ENCODE measurements at places on chromosomes 7 and 10.

DNA sequence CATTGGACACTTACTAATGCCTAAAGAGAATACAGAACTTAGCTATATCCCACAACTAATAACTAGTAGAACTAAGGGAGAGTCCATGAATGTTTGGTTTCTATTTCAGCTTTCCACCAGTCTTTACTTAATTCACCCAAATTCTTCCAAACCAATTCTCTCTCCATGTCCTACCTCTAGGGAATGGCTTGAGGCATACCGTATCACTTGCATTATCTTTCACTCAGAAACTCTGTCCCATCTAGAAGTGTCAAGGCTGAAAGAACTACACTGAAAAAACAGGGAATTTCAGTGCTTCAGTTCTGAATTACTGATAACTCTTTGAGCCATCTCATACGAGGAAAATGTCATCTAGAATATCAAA lies 758 bp downstream of the TMEM168 start:
- DNase-seq: no peak

GRCh38 chr10:26216585-26217395 lies at the start of gene GAD2:
GAD2 (plus strand) TSS chr10:26216774; CDS start chr10:26216810, 36 bp downstream.
- DNase-seq: no peak

DNA sequence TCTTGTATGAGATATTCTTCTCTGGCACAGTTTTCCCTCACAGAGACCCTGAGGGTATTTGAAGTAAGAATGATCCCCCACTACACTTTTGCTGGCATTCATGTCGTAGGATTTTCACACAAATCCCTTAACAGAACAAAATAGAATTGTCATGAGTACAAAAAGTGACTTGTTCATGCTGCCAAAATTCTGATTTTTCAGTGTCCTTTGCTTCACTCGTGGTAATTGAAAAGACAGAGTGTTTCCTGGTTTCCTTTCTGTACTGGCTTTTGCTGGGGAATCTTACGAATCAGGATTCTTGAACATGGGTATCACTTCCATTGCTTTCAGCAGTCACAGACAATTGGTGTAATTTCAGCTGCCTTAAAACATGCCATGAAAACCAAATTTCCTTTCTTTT lies 756.3 kb downstream of the REEP3 start:
- DNase-seq: no peak

DNA sequence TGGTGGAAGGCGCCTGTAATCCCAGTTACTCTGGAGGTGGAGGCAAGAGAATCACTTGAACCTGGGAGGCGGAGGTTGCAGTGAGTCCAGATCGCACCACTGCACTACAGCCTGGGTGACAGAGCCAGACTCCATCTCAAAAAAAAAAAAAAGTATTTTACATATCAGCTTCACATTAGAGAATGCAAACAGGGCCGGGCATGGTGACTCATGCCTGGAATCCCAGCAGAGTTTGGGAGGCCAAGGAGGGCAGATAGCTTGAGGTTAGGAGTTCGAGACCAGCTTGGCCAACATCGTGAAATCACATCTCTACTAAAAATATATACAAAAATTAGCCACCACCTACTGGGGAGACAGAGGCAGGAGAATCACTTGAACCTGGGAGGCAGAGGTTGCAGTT lies 31.6 kb downstream of the USP54 start:
- DNase-seq: no peak

GRCh38 chr7:17521437-17521836 lies 223.0 kb downstream of the AHR start:
- no peak for DNase-seq

GRCh38 chr7:46259947-46260346 lies 338.9 kb upstream of the IGFBP3 start:
- no peak for DNase-seq

GRCh38 chr10:77210645-77211044 lies 427.0 kb downstream of the KCNMA1 start:
- no peak for DNase-seq

DNA sequence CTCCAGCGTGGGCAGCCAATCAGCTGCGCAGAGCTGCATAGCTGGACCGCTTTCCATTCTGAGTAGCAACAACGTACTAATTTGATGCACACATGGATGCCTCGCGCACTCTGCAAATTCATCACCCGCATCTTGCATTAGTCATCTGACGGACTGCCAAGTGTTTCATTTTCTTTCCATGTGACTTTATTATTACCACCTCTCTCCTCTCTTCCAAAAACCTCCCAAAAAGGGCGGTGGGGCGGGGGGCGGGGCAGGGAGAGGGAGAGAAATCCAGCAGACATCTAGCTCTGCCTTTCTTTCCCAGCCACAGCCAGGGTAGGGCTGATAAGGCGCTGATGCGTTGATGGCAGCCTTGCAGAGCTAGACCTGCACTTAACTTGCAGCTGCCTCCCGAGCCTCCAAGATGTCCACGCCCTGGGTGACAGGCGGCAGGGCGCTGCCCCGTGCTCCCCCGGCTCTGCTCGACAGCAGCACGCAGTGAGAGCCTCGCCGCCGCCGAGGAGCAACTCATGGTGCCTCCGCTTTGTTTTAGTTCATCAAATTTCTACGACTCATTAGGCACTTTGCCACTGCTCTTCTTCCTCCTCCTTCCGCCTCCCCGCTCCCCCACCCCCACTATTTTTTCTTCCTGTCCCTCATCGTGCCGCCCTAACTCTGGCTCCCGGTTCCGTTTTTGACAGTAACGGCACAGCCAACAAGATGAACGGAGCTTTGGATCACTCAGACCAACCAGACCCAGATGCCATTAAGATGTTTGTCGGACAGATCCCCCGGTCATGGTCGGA lies 147.3 kb downstream of the CELF2 start:
- DNase-seq: no peak

DNA sequence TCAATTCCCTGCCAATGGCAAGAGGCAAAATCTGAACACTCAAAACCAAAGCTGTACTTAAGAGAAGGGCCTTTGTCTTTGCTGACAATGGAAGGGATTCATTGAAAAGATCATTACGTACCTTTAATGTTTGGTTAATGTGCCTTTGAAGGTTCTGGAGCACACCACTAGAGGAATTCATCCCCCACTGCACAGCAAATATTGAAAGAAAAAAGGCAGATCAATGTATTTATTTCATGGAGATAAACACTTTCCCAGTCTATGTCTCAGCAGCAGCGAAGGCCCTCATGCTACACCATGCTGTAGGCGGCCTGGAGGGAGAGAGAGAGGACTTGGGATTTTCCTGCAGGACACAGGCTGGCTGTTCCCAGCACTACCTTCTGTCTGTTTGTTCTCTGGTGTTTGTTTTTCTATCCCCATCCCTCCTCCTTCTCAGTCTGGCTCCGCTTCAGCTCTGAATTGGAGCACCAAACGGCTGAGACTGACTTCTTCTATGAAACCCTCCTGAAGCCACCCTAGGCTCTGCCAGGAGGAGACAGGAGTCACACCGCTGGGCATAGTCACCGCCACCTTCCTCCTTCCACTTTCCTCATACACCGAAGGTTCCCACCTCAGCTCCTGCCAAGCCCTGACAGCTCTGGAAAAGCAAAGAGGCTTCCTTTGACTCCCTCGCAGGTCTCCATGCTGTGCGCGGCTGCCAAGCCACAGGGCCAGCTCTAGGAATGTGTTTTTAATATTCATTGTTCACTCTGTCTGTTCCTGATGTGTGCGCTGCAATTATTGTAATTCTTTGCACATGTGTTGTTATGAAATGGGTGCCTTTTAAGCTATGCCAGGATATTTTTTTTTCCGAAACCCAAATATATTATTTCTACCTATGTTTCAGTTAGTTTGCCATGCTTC lies 301.5 kb downstream of the FZD1 start:
- no peak for DNase-seq

- no peak for DNase-seq
These were observed 340.2 kb upstream of the CELF2 start for GRCh38 chr10:10677479-10677878.

- no peak for DNase-seq
These were observed 256.6 kb upstream of the SMIM30 start for GRCh38 chr7:113374955-113375354.

- no peak for DNase-seq
These were observed 4.7 kb upstream of the IGF2BP3 start for GRCh38 chr7:23474829-23475575.

DNA sequence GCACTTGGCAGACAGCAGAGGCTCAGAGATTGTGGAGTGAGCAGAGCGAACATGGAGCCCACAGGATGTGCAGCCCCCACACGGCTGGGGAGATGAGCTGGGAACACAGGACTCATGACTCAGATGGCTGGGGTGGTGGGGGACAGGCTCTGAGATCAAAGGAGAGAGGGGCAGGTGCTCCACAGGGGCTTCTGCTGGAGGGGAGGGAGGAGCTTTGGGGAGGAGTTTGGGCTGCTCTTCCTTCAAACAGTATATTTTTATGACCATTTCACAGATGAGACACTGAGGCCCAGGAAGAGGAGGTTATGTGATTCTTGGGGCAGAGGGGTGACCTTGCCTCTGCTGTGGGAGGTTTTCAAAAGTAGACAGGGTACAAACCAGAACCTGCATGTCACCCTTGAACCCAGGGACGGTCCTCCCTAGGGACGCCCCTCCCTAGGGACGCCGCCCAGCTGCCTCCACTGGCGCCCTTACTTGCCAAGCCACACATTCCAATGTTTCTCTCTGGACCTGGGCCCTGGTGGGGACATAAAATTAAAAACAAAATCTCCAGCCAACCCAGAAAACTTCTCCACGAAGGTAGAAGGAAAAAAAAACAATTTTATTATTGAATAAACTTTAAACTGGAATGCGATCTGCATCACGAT lies 981 bp upstream of the CRYGN start:
- no peak for DNase-seq

DNA sequence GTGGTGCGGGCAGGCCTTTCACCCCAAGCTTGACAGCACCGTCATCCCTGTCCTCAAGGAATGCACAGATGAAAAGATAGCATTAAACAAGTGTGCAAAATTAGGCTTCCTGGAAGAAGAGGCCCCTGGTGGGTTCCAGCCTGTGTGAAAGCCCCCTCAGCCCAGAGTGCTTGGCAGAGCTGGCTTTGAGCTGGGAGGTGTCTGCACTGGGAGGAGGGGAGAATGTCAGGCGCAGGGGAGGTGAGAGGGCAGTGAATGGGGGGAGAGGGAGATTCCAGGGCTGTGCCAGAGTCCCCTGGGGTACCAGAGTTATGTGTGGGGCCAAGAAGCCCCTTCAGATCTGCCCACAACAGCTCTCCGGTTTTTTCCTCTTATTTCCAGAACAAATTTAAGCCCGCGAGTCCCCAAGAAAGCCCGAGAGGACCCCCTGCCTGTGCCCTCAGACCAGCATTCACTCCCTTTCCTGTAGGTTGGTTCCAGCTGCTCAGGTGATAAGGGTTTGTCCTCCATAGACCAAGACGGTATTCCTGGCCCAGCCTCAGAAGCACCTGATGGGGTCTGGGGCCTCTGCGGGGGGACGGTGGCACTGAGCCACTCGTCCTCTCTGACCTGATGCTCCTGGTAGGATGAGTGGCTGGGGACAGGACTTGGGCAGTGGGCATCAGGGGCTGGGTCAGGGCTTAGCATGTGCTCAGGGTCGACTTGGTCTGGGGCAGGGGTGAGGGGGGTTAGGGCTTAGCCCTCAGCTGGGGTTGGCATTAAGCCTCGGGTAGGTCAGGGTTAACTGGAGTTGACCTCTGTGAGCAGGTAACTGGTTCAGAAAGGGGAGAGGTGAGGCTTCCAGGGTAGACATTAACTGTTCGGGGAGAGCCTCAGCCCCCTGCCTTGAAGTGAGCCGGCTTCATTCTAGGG lies 43.4 kb downstream of the ADCYAP1R1 start:
- no peak for DNase-seq

DNA sequence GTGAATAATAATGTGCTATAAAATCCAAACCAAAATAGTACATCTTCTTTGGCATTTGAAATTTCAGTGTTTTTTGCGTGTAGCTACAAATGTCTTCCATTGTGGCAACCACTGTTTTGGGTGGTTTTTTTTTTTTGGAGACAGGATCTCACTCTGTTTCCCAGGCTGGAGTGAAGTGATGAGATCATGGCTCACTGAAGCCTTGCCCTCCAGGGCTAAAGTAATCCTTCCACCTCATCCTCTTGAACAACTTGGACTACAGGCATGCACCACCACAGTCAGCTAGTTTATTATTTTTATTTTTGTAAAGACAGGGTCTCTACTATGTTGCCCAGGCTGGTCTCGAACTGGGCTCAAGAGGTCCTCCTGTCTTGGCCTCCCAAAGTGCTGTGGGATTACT lies 455.1 kb downstream of the AUTS2 start:
- DNase-seq: no peak

GRCh38 chr10:119449760-119450461 lies 92.6 kb downstream of the RGS10 start:
- no peak for DNase-seq

DNA sequence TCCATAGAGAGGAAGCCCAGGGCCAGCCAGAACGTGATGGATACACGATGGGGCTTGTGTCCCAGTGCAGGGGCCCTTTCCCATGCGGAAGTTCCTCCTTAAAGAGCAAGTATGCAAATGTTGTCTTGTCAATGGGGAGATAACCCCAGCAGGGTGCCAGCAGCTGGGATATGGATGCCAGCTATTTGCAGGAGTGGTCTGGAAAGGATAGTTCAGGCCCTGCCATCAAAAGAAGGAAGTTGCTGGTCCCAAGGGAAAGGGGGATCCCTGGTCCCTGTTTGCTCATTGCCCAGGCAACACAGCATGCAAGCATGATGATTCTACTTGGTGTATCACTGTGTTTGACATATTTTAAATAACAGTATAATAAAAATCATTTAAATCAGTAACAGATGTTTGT lies 73.1 kb upstream of the HECW1 start:
- no peak for DNase-seq

DNA sequence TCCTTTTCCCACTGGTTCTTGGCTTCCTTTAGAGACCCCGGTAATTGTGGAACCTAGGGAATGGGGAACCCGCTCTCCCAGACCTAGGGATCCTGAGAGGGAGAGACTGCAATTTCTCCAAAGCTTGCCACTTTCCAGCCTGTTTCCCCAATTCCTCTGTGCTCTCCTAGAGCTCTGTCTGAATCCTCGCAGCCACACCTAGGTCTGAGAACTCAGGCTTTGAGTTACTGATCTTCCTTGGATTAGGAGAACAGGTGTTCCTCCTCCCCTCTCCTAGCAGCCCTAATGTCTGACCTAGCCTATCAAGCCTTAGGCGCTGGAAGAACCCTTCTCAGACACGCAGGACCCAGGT lies 20.0 kb downstream of the WNT8B start:
- no peak for DNase-seq

GRCh38 chr10:48400129-48400849 lies 93.8 kb downstream of the MAPK8 start:
- DNase-seq: no peak

Data from KG1 (cell line).